ENCODE measurements at places on chromosomes 5 and 9. TPM values are rescaled to one million over a fixed set of nuclear protein-coding genes. Genes with fewer than 3 reads are reported as not detected.

DNA sequence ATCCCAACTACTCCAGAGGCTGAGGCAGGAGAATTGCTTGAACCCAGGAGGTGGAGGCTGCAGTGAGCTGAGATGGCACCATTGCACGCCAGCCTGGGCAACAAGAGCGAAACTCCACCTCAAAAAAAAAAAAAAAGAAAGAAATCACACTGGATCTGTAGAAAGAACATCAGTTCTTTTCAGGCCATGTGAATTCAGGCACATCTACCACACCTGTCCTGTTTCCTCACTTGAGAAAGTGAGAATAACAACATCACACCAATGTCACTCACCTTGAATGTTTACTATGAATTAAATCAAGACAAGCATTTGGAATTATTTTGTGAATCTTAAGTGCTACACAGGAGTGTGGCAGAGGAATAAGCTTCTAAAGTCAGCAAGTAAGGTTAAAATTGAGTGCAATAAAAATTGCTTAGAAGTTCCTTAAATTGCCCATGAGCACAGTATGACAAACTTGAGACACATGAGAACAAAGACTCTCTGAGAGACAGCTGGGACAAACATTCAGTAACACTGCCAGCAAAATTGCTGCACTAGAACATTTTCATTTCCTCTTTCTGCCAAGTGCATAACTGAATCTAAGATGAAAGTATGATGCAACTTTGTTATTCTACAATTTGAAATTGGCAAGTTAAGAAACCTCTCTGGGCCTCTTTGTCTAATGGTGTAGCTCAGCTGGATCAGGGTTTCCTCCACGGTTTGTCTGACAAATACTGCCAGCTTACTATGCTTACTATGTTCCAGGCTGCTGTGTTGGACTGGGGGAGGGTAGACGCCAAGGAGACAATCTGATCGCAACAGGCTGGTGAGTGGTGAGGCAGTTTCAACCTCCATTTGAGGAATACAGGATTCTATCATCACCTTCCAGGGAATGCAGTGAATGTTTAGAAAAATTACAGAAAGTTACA lies 1.9 kb upstream of the RIC1 start:
- peak; percentile 79 for DNase-seq

DNA sequence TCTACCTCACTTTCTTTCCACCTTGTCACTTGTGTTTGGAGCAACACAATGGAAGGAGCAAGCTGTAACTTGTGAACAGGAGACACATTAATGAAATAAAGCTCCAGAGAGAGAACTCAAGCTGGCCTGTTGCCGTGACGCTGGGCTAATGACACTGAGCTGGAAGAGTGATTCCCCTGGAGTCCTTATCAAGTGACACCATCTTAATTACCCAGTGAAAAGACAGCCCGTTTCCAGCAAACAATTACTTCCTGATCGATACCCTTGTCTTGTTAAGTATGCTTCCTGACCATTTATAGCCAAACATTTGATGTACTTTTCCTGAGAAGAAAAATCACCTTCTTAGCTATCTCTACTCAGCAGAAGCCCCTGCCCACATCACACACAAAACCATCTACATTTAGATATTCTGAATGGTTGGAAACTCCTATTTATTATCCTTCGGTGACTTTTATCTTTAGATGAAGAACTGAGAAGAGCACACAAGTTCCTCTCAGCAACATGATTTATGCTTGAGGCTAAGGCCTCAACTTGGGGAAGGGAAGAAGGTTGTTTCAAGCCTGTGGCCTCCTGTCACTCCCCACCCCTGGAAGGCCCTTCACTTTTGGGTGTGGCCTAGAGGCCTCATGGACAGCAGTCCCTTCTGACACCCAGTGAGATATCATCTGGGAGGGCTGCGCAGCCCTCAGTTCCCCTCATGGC lies 34.1 kb downstream of the CRHBP start:
- DNase-seq = no peak

GRCh38 chr9:110148384-110148783 lies 59.6 kb downstream of the C9orf152 start:
- DNase-seq = no peak

DNA sequence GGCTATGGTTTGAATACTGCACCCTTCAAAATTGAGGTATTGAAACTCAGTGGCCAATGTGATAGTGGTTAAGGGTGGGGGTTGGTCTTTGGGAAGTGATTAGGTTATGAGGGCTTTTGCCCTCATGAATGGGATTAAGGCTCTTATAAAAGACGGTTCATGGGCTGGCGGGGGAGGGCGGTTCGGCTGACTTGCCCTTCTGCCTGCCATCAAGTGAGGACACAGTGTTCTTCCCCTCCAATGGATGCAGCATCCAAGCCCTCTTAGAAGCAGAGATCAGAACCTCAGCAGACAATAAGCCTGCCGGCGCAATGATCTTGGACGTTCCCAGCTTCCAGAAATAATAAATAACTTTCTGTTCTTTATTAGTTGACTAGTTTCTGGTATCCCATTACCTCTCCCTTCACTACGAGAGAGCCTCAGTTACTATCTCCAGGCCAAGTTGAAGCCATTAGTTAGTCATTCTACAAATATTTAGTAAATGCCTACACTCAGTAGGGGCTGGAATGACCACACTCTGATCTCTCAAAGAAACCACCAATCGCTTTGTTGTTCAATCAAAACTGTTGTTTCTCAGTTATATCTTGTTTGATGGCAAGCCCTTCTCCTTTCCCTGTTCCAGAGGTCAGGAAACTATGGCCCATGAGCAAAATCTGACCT lies 219.3 kb downstream of the TSSK1B start:
- DNase-seq = peak; percentile 46

DNA sequence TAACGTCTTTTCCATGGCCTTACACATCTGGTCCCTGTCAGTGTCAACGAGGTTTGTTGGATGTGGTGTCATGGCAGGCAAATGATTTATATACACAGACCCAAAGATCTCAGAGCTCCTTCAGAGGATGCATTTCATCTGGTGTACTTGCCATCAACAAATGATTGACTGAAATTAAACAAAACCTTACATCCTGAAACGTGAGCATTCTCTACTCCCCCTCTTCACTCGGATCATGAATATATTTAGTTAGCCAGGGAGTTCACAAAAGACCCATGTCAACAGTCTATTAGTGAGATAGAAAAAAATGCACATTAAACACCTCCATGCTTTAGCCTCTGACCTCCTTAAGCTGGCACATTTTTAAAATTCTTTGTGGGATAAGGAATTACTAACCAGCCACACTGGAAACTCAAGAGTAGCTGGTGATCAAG lies 215.6 kb downstream of the EFNA5 start:
- DNase-seq = peak; percentile 96

- DNase-seq = no peak
These were observed 203.6 kb downstream of the ELAVL2 start for GRCh38 chr9:23622396-23622795.

DNA sequence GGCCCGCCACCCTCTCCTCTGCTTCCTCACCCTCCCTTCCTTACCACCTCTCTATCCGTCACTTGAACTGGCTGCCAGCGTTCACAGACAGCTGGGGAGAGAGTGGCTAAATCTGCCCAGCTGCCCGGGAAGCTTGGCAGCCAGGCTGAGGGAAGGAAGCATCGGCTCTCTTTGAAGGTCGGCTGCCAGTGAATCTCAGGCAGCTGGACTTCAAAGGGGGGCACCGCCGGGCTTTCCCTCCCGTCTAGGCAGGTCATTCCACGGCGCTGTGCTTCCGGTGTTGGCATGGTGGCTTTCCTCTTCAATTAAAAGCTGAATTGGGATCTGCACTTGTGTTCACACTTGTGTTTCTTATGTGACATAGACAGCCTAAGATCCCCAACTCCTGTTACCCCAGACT lies 174.0 kb downstream of the GDNF start:
- peak; percentile 50 for DNase-seq

GRCh38 chr9:125161284-125161918 lies 18.1 kb upstream of the SCAI start:
- peak; percentile 29 for DNase-seq

DNA sequence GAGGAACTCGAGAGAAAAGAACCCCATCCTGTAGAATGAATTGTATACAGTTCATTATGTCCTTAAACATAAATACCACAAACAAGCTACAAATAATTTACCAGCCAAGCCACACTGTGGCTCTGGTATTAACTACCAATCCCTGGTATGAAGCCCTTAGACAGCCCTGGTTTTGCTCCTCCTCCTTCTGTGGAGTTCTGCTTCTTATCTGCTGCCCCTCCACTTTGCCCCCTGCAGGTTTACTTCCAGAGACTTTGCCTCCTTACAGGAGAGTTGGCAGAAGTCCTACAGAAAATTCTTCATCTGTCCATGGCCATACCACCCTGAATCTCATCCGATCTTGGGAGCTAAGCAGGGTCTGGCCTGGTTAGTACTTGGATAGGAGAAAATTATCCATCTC lies 219.8 kb downstream of the ACTL7B start:
- DNase-seq = no peak

DNA sequence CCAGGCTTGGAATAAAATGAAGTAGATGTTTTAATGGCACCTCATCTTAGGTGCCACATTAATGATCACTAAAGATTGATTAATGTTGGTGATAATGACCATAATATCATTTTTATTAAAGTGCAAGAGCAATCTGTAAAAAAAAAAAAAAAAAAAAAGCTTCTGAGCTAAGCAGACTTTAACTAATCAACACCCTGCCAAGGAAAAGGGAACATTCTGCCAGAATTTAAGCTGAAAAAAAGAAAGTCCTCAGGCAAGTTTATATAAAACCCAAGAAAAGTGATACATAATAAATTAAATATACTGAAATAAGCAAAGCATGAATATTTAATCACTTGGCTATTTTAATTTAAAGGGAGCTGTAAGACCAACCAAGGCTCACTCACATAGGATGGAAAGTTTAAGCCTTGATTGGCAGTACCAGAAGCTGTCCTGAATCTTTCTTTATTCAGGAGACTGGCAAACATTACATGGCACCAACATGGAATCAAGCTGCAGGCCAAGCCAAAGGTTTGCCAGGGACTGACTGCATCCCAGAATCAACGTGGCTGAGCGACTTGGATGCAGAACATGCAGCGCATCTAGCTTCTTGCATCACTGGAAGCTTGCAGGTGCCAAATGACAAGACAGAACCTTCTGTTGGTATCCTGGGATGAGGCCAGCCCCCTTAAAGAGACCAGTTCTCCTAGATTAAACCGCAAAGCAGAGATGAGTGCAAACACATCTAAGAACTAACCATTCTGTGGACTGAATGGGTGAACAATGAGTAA lies 413.6 kb downstream of the ENC1 start:
- no peak for DNase-seq

DNA sequence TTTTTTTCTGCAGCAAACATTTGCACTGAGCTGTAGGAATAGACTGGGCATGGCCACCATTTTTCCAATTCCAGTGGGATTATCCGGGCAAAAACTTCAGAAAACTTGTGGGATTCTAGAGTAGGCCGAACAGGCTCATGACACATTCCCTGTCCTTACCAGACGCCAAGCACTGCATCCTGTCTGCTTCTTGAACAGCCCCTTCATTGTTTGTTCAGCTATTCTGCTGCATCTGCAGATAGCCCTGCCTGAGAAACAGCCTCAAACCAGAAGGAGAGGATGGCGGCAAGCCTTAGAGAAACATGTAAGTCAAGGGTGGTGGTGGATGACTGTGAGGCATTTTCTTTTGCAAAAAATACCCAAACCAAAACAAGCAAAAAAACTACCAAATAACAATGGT lies 111.8 kb upstream of the NTRK2 start:
- DNase-seq = no peak

GRCh38 chr9:81693671-81694378 lies 4.5 kb upstream of the TLE1 start:
- DNase-seq = no peak

DNA sequence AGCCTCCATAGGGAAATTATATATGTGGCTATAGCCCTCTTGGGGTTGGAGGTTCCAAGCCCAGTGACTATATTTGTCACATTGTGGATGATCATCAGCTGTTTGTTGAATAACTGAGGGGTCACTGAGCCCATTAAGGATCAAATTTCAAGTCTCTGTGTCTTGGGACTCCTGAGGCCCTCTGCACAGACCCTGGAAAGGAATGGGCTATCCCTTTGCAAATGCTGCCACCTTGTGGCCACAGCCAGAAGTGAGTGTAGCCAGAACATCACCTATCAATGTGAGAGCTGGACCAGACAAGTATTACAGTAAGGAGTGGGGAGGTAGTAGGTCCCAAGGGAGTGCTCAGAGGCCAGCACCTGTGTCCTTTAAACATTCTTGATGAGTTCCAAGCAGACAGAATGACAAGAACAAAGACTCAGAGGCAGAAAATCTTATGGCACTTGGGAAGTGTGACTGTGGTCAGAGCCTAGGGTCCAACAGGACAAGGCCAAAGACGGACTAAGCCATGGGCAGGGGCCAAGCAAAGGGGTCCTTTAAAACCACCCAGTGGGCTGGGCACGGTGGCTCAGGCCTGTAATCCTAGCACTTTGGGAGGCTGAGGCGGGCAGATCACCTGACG lies 8.2 kb downstream of the RPP25L start:
- peak; percentile 54 for DNase-seq

- peak; percentile 49 for DNase-seq
These were observed 269.2 kb downstream of the NR3C1 start for GRCh38 chr5:143134269-143134668.

DNA sequence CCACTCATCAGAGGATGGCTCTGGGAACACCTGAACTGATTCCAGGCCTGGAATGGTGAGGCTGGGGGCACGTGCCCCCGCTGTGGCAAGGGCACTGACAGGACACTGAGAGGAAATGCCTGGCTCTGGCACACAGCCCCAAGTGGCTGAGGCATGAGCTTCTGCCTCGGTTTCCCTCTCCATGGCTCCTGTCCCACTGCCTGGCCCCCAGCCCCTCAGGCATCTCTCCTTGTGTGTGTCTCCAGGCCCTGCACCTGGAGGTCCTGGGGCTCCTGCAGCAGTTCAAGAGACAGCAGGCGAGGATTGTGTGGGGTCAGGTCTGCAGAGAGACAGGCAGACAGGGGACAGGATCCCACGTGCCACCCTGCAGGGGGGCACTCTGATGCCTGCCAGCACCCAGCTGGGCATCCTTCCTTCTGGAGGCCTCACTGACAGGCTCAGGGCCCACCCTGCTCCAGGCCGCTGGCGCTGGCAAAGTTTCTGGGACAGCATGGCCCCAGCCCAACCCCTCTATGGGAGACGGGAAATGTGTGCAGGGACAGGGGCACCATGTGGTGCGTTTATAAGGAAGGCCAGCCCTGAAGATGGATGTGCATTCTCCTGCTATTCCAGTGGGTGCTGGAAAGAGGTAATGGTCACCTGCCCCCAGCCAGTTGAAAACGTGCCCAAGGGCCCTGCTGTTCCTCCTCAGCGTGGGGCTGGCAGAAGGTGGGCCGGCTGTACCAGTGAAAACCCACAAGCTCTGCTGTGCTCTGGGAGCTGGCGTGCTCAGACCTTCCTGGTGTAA lies 66.0 kb downstream of the RASGEF1C start:
- no peak for DNase-seq

GRCh38 chr5:14850419-14851049 lies 21.0 kb downstream of the ANKH start:
- DNase-seq = no peak

The IL33 gene
- total RNA-seq = 0.35 TPM

The FOXD4 gene
- total RNA-seq = not detected

The RGS7BP gene
- total RNA-seq = not detected

The IFNE gene
- 9.5 TPM for total RNA-seq

The C1QTNF3 gene
- 3.1 TPM for total RNA-seq

The FOXD4L3 gene
- total RNA-seq = not detected

Data from renal cortical epithelial cell (primary cell).